ENCODE measurements at places on chromosomes 5 and 9. TPM values are rescaled to one million over a fixed set of nuclear protein-coding genes. Genes with fewer than 3 reads are reported as not detected.

Gene DRD1
- not detected for total RNA-seq

Gene SLC2A6
- 18.7 TPM for total RNA-seq

Gene BSPRY
- total RNA-seq, result 5.1 TPM

Gene SNCAIP
- 2.6 TPM for total RNA-seq

Gene PRSS3
- total RNA-seq, result not detected

DNA sequence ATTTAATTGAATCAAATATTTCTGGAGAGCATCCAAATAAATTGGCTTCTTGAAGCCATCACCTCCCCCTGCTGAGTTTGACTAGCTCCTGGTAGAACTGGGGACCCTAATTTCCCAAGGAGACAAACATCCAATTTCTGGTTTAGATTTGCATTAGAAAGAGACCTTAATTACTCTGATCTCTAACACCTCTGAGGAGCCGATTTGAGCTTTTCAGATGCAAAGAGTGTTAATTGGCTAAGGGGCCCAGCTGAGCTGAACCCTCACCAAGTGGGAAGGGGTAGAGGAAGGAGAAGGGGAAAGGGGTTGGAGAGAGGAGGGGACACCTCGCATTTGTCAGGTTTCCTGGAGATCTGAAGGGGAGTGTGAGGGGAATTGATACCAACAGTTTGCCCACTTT, 145.4 kb upstream of the SHB start:
- H3K27me3 ChIP-seq, result peaks cover 65% of the 10 kb centered on the region
- H3K4me3 ChIP-seq, result no peak overlapping the region
- no peaks in the 10 kb centered on the region for H3K36me3 ChIP-seq
- DNase-seq, result peak; percentile 74
- no peak overlapping the region for H3K27ac ChIP-seq

- no peaks in the 10 kb centered on the region for H3K36me3 ChIP-seq
- H3K4me1 ChIP-seq, result peaks cover 17% of the 10 kb centered on the region
- H3K4me3 ChIP-seq, result peak overlapping the region; percentile 78
- DNase-seq, result no peak
- no peaks in the 10 kb centered on the region for H3K27me3 ChIP-seq
Observed at GRCh38 chr9:79661886-79662536, 90.2 kb downstream of the TLE4 start.

GRCh38 chr5:149863830-149864229, 80.8 kb downstream of the PDE6A start:
- H3K4me1 ChIP-seq, result peaks cover 7% of the 10 kb centered on the region
- no peaks in the 10 kb centered on the region for H3K27me3 ChIP-seq
- no peaks in the 10 kb centered on the region for H3K36me3 ChIP-seq

GRCh38 chr5:76391014-76391413, 12.1 kb upstream of the IQGAP2 start:
- H3K27me3 ChIP-seq, result no peaks in the 10 kb centered on the region
- H3K36me3 ChIP-seq, result no peaks in the 10 kb centered on the region
- no peak overlapping the region for H3K27ac ChIP-seq
- no peaks in the 10 kb centered on the region for H3K4me1 ChIP-seq
- no peak for DNase-seq
- no peak overlapping the region for H3K4me3 ChIP-seq

DNA sequence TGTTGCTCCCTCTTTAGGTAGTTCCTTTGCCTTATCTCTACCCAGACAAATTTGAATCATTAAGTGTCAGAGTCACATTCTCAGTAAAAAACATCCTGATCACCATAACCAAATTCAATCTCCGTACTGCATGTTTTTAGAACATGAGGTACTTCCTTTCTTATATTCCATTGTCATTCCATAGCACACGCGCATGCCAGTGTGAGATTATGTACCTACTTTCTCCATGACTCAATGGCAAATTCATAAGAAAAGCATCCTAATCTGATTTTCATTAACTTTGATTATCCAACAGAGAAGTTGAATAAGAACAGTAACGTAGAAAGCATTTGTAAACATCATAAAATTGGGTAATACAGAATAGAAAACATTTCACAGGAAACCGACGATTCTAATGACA, 1118.6 kb upstream of the CDH9 start:
- no peaks in the 10 kb centered on the region for H3K27me3 ChIP-seq
- no peak overlapping the region for H3K27ac ChIP-seq
- DNase-seq, result no peak
- no peaks in the 10 kb centered on the region for H3K36me3 ChIP-seq

DNA sequence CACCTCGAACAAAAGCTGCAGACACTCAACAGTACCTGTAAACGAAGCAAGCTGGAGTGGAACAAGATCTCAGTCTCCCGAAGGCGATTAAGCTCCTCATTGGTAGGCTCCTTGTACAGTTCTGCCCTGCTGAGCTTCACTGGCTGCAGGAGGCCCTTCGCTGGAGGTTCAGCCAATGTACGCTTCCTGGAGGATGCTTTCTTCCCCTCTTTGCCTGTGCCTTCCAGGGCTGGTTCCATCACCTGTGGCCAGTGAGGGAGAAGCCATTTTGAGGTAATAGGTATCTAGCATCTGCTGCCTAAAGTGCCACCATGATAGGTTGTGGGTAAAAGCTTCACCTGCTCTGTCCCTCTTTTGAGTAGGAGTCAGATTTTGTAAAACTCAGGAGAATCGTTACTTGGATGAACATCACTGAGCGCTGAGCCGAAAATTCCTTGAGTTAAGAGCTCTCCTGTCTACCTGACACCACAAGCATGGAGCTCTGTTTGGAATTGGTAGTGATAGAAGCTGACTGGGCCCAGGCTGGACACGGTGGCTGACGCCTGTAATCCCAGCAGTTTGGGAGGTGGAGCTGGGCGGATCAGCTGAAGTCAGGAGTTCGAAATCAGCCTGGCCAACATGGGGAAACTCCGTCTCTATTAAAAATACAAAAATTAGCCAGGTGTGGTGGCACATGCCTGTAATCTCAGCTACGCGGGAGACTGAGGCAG, 1.4 kb downstream of the NOL6 start:
- no peaks in the 10 kb centered on the region for H3K27me3 ChIP-seq
- H3K4me3 ChIP-seq, result peak overlapping the region; percentile 98
- H3K4me1 ChIP-seq, result 0 out of 2 replicates have a peak, but pooled peaks cover 2% of the 10 kb centered on the region
- DNase-seq, result no peak
- H3K36me3 ChIP-seq, result peaks cover 33% of the 10 kb centered on the region
- no peak overlapping the region for H3K27ac ChIP-seq

GRCh38 chr5:143600396-143601075, 197.1 kb upstream of the NR3C1 start:
- H3K36me3 ChIP-seq, result no peaks in the 10 kb centered on the region
- H3K27ac ChIP-seq, result no peak overlapping the region
- H3K27me3 ChIP-seq, result no peaks in the 10 kb centered on the region
- H3K4me1 ChIP-seq, result no peaks in the 10 kb centered on the region
- H3K4me3 ChIP-seq, result no peak overlapping the region

DNA sequence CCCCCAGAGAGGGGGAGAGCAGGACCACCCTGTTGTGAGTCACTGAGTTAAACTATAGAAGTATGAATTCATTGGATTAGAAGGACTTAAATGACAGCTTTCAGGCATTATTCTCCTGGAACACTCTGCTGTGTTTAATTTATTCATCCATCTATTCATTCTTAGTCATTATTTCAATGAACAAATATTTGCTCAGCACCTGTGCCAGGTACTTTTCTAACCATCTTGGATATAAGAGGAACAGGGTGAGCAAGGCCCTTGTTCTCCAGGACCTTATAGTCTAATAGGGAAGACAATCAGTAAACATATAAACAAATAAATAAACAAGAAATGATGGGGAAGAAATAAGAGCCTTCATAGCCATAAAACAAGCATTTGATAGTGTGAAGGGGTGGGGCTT, 483.9 kb upstream of the BRINP1 start:
- no peaks in the 10 kb centered on the region for H3K4me1 ChIP-seq
- no peak for DNase-seq
- H3K27me3 ChIP-seq, result no peaks in the 10 kb centered on the region
- no peaks in the 10 kb centered on the region for H3K36me3 ChIP-seq
- H3K4me3 ChIP-seq, result no peak overlapping the region

- H3K4me1 ChIP-seq, result peaks cover 2% of the 10 kb centered on the region
- no peak overlapping the region for H3K27ac ChIP-seq
- no peak for DNase-seq
- no peak overlapping the region for H3K4me3 ChIP-seq
Observed at GRCh38 chr5:107631805-107632362, 38.9 kb downstream of the EFNA5 start.

All from H9 (cell line).